ENCODE measurements at places on chromosomes 3 and 15.

DNA sequence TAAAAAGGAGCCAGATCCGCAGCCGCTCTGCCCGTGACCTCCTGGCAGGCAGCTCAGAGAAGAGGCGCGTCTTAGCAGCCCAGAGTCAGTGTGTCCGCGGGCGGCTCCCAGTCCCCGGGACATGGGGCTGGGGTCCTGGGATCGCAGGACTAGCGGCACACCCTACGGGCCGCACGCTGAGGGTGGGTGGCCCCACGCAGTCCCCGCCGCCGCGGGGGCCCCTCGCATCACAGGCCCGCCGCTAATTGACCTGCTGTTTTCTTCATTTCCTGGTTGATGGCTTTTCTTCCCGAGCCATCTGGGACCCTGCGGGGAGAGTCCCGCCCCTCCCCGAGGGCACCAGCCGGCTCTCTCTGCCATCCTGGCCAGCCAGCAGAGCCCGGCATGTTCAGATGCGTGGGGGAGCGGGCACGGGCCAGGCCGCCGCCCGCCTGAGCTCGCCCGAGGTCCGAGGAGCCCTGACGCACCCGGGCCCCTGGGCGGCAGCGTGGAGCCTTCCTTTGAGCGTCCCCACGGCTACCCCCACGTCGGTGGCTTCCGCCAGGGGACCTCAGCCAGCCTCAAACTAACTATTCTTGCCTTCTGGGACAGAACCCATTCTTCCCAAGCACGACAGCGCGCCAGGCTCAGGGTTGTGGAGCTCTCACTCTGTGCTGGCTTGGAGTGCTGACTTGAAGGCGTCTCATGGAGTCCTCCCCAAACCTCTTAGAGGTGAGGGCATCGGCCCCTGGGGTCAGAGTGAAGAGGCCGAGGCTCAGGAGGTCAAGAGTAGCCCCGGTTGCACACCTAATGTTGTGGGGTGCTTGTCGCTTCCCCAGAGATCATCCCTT lies 34.6 kb upstream of the CACNA2D3 start:
- no peak for DNase-seq

- peak; percentile 88 for DNase-seq
These were observed at the start of gene ZNF501 for GRCh38 chr3:44729384-44729910. Gene ZNF501 (plus strand): TSS chr3:44729635. CDS start chr3:44734422, 4,787 bp downstream.

DNA sequence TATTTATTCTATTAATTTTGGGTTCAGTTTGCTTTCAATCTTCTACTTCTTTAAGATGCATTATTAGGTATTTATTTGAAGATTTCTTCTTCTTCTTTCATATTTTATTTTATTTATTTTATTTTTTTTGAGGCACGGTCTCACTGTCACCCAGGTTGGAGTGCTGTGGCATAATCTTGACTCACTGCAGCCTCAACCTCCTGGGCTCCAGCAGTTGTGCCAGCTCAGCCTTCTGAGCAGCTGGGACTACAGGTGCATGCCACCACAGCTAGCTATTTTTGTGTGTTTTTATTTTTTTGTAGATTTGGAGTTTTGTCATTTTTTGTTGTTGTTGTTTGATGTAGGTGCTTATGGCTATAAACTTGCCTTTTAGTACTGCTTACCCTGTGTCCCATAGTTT lies 543.2 kb upstream of the SGO1 start:
- peak; percentile 55 for DNase-seq

DNA sequence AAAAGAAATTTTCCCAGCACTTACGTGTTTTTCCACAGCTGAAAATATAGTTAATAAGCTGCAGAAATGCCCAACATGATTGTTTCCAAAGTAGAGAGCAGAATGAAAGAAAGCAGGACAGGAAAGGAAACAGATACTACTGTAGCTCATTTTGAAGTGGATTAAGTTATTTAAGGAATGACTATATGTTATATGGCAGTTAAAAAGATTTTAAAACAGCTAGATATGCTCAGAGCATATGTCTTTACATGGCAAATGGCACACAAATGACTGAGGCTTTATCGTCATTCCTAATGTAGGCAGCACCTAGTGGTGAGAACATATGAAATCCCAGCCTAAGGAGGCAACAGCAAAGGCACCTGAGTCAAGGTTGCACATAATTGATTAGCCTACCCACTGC lies 106.6 kb upstream of the SEMA6D start:
- DNase-seq, result no peak

DNA sequence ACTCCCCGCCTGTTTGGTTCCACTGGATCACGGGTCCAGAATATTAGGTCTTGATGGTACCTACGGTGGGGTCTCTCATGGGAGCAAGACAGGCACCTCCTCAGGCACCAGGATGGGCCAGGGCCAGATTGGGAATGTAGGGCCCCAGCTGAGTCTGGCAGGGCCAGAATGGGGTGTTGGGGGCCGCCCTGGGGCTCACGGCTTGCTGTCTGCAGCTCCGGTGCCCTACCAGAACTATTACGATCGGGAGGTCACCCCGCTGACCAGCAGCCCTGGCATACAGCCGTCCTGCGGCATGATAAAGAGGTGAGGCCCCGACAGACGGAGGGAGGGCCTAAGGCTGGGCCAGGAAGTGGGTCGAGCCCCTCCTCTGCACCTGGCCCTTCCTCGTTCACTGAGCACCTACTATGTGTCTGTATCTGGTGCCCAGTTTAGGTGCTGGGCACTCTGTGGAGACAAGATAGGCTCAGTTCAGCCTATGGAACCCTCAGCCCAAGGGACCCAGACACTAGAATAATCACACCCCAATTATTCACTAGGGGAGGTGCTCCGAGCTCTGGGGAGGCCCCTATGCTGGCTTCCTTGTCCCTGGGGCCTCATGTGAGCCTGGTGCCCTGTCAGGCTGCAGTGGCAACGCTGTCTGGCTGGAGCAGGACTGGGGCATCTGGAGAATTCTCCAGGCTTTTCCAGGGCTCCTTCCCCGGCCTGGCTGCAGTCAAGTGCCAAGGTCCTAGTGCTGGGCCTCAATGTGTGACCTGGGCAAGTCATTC lies 37.9 kb downstream of the PSTPIP1 start:
- DNase-seq, result no peak

- no peak for DNase-seq
These were observed 70.5 kb upstream of the BOC start for GRCh38 chr3:113140876-113141275.

DNA sequence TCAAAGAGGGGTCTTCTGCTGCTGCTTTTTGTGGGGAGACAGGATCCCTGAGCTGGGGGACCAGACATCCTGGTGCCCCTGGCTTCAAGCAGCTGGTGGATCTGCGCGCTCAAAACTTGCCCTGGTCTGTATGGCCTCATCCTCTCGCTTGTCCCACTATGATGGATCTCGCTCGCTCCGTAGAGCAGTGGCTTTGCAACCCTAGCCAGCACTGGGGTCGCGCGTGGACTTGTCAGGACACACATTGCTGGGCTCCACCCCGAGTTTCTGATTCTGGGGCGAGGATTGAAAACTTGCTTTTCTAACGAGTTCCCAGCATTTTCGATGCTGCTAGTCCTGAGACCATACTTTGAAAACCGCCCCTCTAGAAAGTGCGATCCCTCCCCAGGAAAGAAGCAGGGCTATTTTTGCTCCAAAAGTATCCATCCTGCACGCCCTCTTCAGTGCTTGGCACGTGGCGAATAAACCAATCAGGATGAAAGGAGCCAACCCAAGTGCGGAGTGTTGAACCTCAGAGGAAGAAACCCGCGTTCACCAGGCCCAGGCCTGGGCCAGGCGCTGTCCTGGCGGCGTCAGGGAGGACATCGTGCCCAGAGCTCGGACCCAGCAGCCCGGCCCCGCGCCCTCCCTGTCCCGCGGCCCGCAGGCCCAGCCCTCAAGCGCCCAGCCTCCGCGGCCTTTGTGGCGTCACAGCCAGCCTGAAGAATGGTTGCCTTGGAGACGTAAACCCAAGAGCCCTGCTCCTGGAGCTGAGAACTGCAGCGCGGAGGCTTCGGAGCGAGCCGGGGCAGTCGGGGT lies at the start of gene CFAP100:
Gene CFAP100 (plus strand): TSS at position 731 of the 798 bp plus-strand sequence. CDS start 1,092 bp downstream, outside the sequence.
- no peak for DNase-seq

GRCh38 chr15:98896802-98897732 lies 110.5 kb downstream of the PGPEP1L start:
- DNase-seq, result no peak

DNA sequence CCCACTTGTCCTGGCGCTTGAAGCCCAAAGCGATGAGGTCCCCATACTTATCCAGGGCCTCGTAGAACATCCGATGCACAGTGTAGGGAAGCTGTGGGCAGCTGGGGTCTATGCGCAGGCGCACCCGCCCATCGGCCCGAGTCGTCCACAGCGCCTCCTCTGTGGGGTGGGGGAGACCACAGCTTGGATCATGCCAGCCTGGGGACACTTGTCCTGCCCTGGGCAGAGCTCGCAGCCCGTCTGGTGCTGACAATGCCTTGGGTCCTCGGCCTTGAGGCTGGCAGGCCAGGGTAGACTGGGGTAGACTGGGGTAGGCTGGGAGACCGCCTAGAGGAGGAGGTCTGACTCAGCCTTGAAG lies 39.8 kb downstream of the ACSBG1 start:
- DNase-seq, result peak; percentile 23

DNA sequence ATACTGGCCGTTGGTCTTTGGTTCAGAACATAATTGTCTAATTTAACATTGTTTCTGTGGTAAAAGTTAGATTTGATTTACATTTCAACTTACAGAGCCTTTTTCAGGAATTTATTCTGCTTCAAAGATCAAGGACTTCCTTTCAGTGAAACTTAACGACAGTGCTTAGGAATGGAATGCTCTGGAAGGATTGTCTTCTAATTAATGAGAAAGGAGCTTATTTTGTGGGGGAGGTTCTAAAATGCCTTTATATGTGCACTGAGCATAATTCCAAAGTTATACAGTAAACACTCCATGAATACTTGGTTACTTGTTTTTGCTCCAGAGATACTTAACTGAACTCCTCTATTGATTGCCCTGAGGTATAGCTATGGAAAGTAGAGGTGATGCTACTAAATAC lies 75.7 kb downstream of the CACNA1D start:
- DNase-seq, result no peak

- DNase-seq, result no peak
These were observed 3.0 kb downstream of the HDC start for GRCh38 chr15:50262533-50262932.

- no peak for DNase-seq
These were observed 99.2 kb upstream of the NUDT16 start for GRCh38 chr3:131282379-131282778.

DNA sequence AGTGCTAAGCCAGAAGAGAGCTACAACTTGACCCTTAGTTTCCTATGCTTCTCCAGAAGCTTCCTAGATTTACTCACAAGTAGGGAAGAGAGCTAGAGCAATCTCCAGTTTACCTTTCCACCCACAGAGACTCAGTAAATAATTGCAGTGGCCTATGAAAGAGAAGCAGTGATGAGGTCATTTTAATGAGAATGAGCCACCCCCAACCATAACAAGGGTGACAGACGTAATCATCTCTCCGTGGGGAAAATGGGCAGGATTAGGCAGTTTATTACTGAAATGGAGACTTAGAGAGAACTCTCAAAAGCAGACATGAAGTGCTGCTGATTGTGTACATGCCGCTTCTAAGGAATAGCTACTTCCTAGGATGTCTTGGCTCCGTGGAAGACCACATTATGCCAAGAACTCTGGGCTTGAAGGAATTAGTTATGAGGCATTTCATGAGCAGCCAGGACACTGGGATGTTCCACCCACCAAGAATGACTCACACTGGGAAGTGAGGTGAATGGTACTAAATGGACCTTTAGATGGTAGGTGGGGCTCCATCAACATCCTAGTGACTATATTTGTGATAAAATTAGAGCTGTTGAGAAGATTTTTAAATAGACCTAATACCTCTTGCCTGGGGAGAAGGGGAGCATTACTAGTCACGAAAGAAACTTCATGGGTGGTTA lies 160.9 kb downstream of the EDEM1 start:
- no peak for DNase-seq

DNA sequence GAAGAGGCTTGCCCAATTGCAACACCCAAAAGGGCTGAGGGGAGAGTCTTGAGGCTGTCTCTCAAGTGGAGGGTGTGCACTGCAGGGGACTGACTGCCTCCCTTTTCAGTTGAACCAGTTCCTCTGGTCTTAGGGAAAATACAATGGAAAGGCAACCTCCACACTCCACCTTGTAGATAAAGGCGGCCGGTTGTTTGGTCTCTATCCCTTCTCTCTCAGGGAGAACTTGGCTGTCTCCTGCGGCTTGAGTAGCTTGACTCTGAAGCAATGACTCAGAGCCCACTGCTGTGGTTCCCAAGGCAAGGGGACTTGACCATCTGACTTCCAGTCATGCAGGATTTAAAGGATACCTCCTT lies 143.2 kb upstream of the UMPS start:
- no peak for DNase-seq

DNA sequence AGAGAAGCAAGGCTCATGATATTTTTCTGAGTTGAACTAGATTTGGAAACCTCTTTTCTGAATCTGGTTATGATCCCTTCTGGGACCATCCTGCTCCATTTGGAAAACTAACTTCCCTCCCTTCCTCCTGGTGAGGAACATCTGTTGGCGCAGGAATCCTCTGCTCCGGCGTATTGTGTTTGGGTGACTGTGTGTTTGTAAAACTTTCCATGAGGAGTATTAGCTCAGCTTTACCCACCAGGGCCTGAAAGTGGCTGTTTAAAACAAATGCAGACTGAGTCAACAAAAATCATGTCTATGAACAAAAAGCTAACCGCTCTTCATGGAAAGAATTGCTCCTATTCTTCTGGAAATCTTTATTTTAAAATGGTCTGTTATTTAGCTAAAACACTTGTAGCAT lies 17.7 kb downstream of the STARD9 start:
- DNase-seq, result no peak

DNA sequence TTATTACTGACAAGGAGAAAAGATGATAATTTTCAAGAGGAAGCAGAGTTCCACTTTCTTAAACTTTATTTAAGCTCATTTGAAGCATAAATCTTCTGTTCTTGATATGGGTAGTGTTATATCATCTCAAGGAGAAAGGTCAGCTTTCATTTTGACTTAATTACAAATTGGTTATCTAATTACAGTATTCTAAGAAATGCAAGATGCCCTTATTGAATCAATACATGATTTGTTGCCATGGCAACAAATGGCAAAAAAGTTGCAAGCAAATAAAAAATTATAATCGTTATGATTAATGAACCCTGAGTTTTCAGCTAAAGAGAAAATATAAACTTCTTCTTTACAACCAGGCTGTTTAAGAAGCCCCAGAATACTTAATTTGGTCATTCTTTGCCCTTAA lies 622.7 kb downstream of the RBMS3 start:
- no peak for DNase-seq

DNA sequence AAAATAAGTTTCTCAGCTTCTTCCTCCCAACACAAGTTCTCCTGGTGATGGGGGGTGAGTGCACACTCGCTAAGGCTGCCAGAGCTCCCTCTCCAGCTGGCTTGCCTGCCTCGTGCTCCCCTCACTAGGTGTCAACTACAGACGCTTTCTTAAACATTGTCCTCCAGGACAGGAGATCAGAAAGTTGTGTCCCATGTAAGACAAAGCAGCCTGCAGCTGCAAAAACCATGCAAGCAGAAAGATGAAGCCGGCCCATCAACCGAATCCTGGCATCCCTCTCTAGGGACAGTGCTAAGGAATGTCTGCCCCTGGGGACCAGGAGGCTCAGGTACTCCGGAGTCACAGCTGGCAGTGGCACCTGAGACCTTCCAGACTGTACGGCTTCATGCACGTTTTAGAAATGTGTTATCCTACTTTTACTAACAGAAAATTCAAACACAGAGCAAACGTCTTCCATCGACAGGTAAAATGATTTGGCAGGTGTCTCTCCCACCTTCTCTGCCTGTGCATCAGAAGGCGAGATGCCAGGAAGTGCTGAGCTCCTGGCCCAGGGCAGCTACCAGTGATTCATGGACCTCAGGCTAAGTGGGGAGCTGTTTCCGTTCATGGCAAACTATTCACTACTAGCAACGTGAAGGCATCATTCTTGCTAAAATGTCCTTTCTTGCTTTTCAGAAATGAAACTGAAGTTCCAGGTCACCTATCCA lies 246.1 kb downstream of the ADAMTS17 start:
- no peak for DNase-seq

GRCh38 chr15:26868029-26868685 lies 1.3 kb downstream of the GABRA5 start:
- no peak for DNase-seq
